ENCODE measurements at places on chromosomes 11 and 22. TPM values are rescaled to one million over a fixed set of nuclear protein-coding genes. Genes with fewer than 3 reads are reported as not detected.

SCGB1D2 gene
- total RNA-seq = 10.9 TPM

LARGE2 gene
- total RNA-seq = 5.2 TPM

IGSF9B gene
- 11.7 TPM for total RNA-seq

PNPLA5 gene
- not detected for total RNA-seq

GRCh38 chr11:5288108-5288905 is 13.4 kb downstream of the OR51B4 start:
- no peak overlapping the region for H3K27ac ChIP-seq
- no peaks in the 10 kb centered on the region for H3K27me3 ChIP-seq
- H3K4me1 ChIP-seq = no peaks in the 10 kb centered on the region
- H3K4me3 ChIP-seq = no peak overlapping the region

- no peak overlapping the region for H3K4me3 ChIP-seq
- peaks cover 2% of the 10 kb centered on the region for H3K4me1 ChIP-seq
- H3K27me3 ChIP-seq = no peaks in the 10 kb centered on the region
- DNase-seq = no peak
- H3K36me3 ChIP-seq = no peaks in the 10 kb centered on the region
These were observed 99.5 kb downstream of the ADAMTS15 start for GRCh38 chr11:130547761-130548490.

GRCh38 chr22:48855013-48855412 is 972.7 kb downstream of the BRD1 start:
- H3K27me3 ChIP-seq = no peaks in the 10 kb centered on the region
- no peak overlapping the region for H3K4me3 ChIP-seq
- H3K36me3 ChIP-seq = no peaks in the 10 kb centered on the region
- no peak for DNase-seq
- H3K27ac ChIP-seq = no peak overlapping the region

- no peak overlapping the region for H3K27ac ChIP-seq
- no peaks in the 10 kb centered on the region for H3K36me3 ChIP-seq
- DNase-seq = no peak
- no peak overlapping the region for H3K4me3 ChIP-seq
These were observed 104.5 kb downstream of the PDE3B start for GRCh38 chr11:14748090-14748489.

- no peaks in the 10 kb centered on the region for H3K27me3 ChIP-seq
- H3K36me3 ChIP-seq = no peaks in the 10 kb centered on the region
- peaks cover 2% of the 10 kb centered on the region for H3K4me1 ChIP-seq
- no peak for DNase-seq
- no peak overlapping the region for H3K27ac ChIP-seq
These were observed 27.4 kb upstream of the PANX2 start for GRCh38 chr22:50143096-50143495.

DNA sequence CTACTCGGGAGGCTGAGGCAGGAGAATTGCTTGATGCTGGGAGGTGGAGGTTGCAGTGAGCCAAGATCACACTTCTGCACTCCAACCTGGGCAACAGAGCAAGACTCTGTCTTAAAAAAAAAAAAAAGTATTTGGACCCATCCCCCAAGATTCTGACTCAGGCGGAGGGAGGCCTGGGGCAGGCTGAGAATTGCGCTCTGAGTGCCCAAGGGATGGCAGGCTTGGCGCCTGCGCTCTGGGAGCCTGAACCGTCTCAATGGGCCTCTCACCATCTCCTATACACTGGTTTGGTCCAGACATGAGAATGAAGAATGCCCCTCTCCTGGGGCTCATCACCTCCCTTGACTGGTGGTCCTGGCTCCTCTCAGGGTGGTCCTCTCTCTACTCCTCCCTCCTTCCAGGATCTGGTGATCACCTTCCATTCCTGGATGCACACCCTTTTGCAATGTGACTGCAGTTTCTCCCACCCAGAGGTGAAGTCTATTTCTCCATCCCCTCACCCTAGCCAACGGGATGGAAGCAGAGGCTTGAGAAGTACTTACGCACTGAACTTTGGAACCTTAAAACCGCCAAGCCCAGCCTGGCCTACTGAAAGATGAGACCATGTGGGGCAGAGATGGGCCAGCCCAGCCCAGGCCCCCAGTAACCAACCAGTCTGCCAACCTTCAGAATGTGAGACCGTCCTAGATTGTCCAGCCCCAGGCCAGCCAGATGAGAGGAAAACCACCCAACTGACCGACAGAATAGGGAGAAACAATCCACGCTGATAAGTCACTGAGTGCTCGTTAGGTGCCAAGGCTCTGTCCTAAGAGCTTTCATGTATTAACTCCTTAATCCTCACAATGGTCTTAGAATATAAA is 4.9 kb downstream of the POLR3H start:
- no peak overlapping the region for H3K4me3 ChIP-seq
- no peaks in the 10 kb centered on the region for H3K27me3 ChIP-seq
- peak overlapping the region; percentile 26 for H3K27ac ChIP-seq
- H3K36me3 ChIP-seq = no peaks in the 10 kb centered on the region

- peaks cover 3% of the 10 kb centered on the region for H3K4me1 ChIP-seq
- H3K27me3 ChIP-seq = no peaks in the 10 kb centered on the region
- no peaks in the 10 kb centered on the region for H3K36me3 ChIP-seq
- no peak overlapping the region for H3K27ac ChIP-seq
- DNase-seq = no peak
- H3K4me3 ChIP-seq = no peak overlapping the region
These were observed 142.6 kb upstream of the BLID start for GRCh38 chr11:122258446-122259194.

GRCh38 chr22:26360169-26360885 is 68.7 kb upstream of the ASPHD2 start:
- H3K36me3 ChIP-seq = no peaks in the 10 kb centered on the region
- no peaks in the 10 kb centered on the region for H3K27me3 ChIP-seq
- no peaks in the 10 kb centered on the region for H3K4me1 ChIP-seq
- no peak overlapping the region for H3K27ac ChIP-seq

DNA sequence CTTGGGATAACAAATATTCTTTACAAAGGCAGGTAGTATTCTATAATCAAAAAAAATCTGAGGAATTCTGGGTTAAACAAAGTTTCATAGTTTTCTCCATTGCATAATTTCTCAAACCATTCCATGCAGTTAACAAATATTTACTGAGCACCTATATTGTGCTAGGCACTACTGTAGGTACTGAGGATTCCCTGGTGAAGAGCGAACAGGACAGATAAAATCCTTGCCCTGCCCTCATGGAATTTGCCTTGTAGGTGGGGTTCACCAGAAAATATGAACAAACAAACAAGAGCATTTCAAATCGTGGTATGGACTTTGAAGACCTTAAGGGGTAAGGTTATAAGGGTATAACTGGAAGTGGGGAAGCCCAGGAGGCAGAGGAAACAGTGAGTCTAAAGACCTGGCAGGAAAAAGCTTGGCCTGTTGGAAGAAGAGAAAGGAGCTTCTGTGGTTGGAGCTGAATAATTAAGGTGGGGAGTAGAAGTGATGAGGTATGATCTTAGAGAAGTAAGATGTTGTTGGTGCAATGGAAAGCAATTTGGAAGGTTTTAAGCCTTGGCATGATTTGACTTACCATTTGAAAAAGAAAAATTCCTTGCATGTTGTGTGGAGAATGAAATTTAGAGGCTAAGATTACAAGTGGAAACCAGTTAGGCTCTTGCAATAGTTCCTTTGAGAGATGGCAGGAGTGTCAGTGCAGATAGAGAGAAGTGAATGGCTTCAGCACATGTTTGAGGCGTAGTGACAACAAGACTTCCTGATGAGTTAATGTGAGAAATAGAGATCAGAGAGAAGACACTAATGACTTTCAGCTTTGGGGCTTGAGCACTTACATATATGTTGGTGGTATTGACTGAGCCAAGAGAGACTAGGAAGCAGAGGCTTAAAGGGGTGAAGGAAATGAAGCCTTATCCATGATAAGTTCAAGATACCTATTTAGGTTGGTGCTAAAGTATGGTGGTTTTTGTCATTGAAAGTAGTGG is 55.7 kb upstream of the PICALM start:
- no peak overlapping the region for H3K27ac ChIP-seq
- no peaks in the 10 kb centered on the region for H3K27me3 ChIP-seq
- peaks cover 1% of the 10 kb centered on the region for H3K4me1 ChIP-seq
- no peak overlapping the region for H3K4me3 ChIP-seq
- H3K36me3 ChIP-seq = no peaks in the 10 kb centered on the region
- DNase-seq = no peak

DNA sequence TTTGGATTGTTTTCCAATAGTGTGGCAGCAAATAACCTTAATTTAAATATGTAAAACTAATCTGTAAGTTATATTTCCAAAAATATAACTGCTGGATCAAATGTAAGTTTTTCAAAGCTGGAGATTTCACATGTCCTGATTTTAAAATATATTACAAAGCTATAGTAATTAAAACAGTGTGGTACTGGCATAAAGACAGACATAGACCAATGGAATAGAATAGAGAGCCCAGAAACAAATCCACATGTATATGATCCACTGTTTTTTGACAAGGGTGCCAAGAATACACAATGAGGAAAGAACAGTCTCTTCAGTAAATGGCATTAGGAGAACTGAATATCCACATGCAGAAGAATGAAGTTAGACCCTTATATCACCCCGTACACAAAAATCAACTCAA is 4.0 kb downstream of the OR4X2 start:
- H3K27me3 ChIP-seq = no peaks in the 10 kb centered on the region
- no peaks in the 10 kb centered on the region for H3K36me3 ChIP-seq
- H3K4me3 ChIP-seq = no peak overlapping the region
- no peaks in the 10 kb centered on the region for H3K4me1 ChIP-seq
- no peak for DNase-seq

DNA sequence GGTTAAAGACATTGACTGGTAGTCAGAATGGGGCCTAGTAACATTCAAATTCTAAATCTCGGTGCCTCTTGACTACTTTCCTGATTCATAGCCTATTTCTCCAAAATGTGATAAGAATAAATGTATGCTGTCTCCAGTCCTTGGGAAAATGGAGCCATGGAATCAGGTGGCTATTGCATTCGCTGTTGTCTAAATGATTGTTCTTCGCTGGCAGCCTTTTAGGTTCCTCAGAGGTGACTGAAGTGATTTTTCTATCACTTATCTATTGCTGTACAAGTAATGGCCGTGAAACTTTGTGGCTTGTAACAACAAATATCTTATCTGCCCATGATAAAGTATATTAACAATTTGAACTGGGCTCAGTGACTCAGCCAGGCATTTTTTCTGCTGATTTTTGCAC is 15.4 kb downstream of the SRPRA start:
- no peaks in the 10 kb centered on the region for H3K27me3 ChIP-seq
- DNase-seq = no peak
- H3K36me3 ChIP-seq = no peaks in the 10 kb centered on the region
- H3K4me1 ChIP-seq = no peaks in the 10 kb centered on the region
- H3K27ac ChIP-seq = no peak overlapping the region
- no peak overlapping the region for H3K4me3 ChIP-seq

DNA sequence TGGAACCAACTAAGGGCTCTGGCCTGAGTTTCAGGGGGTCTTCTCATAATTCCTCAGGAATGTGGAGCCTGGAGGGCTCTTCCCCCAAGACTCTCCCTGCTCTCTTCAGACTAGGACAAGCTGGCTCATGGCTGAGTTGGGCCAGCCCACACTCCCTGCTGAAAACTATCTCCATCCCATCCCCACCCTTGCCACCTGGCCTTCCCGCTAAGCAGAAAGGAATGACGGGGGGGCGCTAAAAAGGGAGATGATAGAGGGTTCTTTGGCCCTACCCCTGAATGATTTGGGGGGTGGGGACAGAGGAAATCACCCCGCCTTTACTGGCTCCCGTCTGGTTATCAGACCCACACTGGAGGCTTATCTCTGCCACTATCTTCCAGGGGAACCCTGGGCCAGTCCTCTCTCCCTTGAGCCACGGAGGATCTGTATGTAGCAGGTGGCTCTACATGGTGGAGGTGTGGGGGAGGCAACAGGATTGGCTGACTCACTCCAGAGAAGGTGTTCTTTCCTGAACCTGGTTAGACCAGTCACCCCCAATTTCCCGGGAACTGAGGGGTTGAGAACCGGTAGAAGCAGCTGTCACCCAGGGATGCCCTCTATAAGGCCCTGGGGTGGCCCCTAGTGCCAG is 5.7 kb downstream of the SMTN start:
- no peaks in the 10 kb centered on the region for H3K36me3 ChIP-seq
- H3K4me1 ChIP-seq = peaks cover 13% of the 10 kb centered on the region
- H3K4me3 ChIP-seq = no peak overlapping the region
- H3K27ac ChIP-seq = no peak overlapping the region
- H3K27me3 ChIP-seq = no peaks in the 10 kb centered on the region

GRCh38 chr11:73647459-73648100 is 1.2 kb downstream of the PLEKHB1 start:
- no peak overlapping the region for H3K27ac ChIP-seq
- no peaks in the 10 kb centered on the region for H3K27me3 ChIP-seq
- H3K4me3 ChIP-seq = peak overlapping the region; percentile 29
- H3K36me3 ChIP-seq = no peaks in the 10 kb centered on the region
- peaks cover 2% of the 10 kb centered on the region for H3K4me1 ChIP-seq

DNA sequence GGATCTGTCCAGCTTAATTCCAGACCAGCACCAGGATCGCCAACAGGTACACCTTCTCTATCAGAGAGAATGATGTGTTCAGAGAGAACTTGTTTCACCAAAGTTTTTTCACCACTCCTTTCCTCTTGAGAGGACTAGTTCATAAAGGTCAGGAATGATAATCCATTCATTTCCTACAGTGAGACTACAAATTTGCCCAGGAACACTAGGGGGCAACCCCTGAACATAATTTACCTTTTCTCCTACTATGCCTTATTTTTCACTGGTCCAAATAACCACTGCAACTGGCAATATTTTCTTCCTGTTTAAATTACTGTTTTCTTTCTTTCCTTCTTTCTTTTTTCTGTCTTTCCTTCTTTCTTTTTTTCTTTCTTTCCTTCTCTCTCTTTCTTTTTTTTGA is 22.5 kb downstream of the CAVIN3 start:
- no peaks in the 10 kb centered on the region for H3K27me3 ChIP-seq
- no peak overlapping the region for H3K4me3 ChIP-seq
- no peak overlapping the region for H3K27ac ChIP-seq
- H3K4me1 ChIP-seq = no peaks in the 10 kb centered on the region

DNA sequence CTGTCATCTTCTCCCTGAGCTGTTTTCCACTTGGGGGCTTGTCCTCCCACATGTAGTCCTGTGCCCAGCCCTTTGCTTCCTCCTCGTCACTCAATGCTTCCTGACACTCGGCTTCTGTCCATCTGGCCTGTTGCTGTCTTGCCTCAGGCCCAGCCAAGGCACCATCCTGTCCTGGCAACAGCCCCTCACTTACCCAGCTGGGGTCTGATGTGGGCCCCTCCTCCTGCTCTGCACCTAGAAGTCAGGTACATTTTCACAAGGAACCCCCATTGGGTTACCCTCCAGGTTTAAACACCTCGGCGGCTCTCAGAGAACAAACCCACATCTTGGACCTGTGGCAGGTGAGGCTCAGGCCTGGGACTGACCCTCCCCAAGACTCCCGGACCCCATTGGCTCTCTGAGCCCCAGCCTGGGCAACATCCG is 784.8 kb downstream of the TBC1D22A start:
- H3K36me3 ChIP-seq = no peaks in the 10 kb centered on the region
- H3K27ac ChIP-seq = no peak overlapping the region
- H3K27me3 ChIP-seq = no peaks in the 10 kb centered on the region
- no peak overlapping the region for H3K4me3 ChIP-seq
- DNase-seq = no peak
- no peaks in the 10 kb centered on the region for H3K4me1 ChIP-seq

- H3K4me1 ChIP-seq = peaks cover 3% of the 10 kb centered on the region
- no peak for DNase-seq
- H3K36me3 ChIP-seq = no peaks in the 10 kb centered on the region
- no peak overlapping the region for H3K27ac ChIP-seq
These were observed 108.0 kb upstream of the CADM1 start for GRCh38 chr11:115612046-115612730.

Measured in ovary (tissue), 10 donors.